ENCODE measurements at places on chromosomes 13 and 19.
A peak's percentile ranks its signal among the peaks of the same experiment; 100 is the strongest.

DNA sequence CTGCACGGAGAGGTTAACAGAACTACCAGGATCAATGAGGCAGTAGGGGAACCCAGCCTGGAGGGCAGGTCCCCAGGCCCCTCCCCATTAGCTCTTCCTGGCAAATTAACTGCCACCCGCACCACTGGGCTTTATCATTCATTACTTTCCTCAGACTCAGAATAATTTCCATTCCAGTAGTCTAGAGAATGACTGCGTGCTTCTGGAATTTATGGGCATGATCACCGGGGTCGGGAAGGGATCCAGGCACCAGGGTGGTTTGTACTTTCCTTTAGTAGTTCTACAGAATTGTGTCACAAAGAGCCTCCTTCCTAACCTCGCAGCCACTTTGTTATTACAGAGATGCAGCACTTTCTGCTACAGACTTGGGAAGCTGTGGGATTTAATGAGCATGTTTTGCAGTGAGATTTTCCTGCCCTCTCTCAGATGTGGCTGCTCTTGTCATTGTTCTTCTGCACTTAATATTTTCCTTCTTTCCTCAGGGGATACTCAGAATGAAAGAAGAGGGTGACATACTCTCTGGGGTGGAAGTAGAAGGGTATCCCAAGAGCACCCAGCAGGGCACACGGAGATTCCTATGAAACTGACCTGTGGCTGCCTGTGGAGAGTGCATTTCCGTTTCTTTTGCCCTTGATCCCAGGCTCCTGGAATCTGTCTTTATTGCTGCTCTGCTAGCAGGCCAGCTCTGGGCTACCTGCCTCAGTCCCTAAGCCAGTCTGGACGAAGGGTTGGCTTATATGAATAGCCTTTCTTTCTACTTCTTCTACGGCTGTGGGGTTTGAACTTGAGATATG is 285.0 kb upstream of the SLC10A2 start:
- ATAC-seq: no peak

- ATAC-seq: peak; percentile 58
Observed at GRCh38 chr13:45564133-45564776, 51.3 kb downstream of the ERICH6B start.

- no peak for ATAC-seq
Observed at GRCh38 chr19:1828279-1829238, 16.5 kb upstream of the ATP8B3 start.

GRCh38 chr13:21051675-21052074 is 9.7 kb downstream of the LATS2 start:
- ATAC-seq: no peak

GRCh38 chr13:38308736-38309135 is 40.9 kb upstream of the UFM1 start:
- ATAC-seq: peak; percentile 63

GRCh38 chr19:18362934-18363542 is 22.6 kb downstream of the PGPEP1 start:
- no peak for ATAC-seq

Measured in activated T-helper 17 cell treated with anti-CD3 and anti-CD28 coated beads, Interleukin-2, amount 50 U/mL, for 72 hours (primary cell).